Mucosa of descending colon (tissue), 3 donors: ENCODE measurements at places on chromosomes 7 and 10. TPM values are rescaled to one million over a fixed set of nuclear protein-coding genes. Genes with fewer than 3 reads are reported as not detected.
A peak's percentile ranks its signal among the peaks of the same experiment; 100 is the strongest.

Gene MOGAT3
- 66.2 TPM for total RNA-seq

Gene HMX3
- total RNA-seq: not detected

Gene MINDY4
- 9.1 TPM for total RNA-seq

- DNase-seq: peak; percentile 72
Observed at GRCh38 chr7:151051108-151051507, 2.8 kb downstream of the ASIC3 start.

- no peak for DNase-seq
Observed at GRCh38 chr10:133185916-133186315, 25.9 kb downstream of the KNDC1 start.
